ENCODE measurements at places on chromosomes 1 and 21.

- DNase-seq = no peak
These were observed 239.1 kb upstream of the SGIP1 start for GRCh38 chr1:66294707-66295370.

- no peak for DNase-seq
These were observed 1162.4 kb downstream of the BRINP3 start for GRCh38 chr1:189315035-189315901.

DNA sequence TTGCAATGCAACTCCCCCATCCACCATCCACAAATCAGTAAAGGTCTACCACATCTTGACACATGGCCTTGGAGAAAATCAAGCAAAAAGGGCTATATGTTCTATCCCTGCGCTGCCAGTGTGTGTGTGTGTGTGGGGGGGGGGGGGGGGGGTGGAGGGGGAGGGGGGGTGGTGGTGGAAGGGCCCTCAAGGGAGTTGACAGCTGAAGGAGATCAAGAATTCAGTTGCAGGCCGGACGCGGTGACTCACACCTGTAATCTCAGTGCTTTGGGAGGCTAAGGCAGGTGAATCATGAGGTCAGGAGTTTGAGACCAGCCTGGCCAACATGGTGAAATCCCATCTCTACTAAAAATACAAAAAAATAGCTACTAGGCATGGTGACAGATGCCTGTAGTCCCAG lies 37.6 kb upstream of the CLIC4 start:
- no peak for DNase-seq

GRCh38 chr1:66873111-66873510 lies 51.5 kb downstream of the DNAI4 start:
- no peak for DNase-seq

GRCh38 chr1:14441302-14441741 lies 157.2 kb upstream of the KAZN start:
- DNase-seq = no peak

- no peak for DNase-seq
These were observed 6.7 kb upstream of the TSEN15 start for GRCh38 chr1:184044603-184045376.

DNA sequence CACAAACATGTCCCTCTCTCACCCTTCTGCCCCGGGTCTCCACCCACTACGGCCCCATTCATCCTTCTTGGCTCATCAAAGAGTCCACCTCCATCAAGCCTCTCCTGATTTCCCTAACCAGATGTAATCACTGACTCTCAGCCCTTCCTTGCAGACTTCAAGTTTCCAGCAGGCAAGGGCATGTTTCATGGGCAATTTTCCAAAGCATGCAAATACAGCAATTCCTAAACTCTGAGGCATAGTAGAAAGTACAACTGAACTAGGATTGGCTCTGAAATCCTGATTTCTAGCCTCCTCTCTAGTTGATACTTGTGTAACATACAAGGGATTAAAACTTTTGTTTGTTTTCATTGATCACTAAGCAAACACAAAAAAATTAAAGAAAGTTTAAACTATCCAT lies 109.1 kb upstream of the GADD45A start:
- DNase-seq = no peak

- no peak for DNase-seq
These were observed 171.3 kb downstream of the RERE start for GRCh38 chr1:8646189-8646588.

- no peak for DNase-seq
These were observed 3.8 kb downstream of the NCSTN start for GRCh38 chr1:160346958-160347357.

GRCh38 chr1:147486876-147487656 lies 54.2 kb upstream of the BCL9 start:
- DNase-seq = no peak

DNA sequence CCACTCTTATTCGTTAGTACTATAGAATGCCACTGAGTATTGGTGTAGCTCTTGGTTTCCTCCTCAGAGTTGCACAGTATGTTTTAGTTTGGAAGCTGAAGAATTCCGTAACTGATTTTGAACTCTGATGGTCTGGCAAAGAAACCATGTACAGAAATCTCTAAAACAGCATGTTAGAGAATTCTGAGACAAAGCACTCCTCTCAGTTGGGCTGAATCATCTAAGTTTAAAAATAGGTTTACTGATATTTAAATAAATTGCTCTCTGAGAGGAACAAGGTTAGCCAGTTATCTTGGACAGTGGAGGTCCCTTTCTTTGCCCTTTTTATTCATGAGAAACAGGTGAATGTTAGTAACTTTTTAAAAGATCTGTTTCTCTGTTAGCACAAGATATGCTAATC lies 43.8 kb downstream of the NCF2 start:
- DNase-seq = no peak

DNA sequence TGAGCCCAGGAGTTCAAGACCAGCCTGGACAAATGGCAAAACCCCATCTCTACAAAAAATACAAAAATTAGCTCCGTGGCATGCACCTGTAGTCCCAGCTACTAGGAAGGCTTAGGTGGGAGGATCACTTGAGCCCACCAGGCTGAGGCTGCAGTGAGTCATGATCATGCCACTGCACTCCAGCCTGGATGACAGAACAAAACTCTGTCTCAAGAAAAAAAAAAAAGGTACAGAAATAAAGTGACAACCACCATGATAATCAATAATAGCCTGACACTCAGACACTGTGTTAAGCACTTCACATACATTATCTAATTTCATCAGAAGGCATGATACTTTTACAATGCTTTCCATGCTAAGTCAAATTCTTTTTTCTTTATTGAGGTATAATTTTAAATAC lies 53.1 kb downstream of the ST7L start:
- no peak for DNase-seq

DNA sequence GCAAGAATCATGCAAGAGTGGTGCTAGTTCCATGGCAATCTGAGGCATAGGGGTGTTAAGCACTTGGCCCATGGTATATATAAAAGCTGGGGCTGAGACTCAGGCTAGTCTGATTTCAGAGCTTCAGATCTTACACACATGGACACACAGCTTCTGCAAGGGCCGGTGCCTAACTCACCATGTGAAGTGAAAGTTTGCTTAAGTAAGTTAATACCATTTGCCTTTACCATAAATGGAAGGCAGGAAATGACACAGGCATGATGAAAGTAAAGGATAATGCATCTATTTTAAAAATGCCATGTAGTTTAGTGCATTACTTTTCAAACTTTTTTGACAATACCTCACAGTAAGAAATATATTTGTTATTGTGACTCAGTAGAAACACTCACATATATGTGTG lies 122.6 kb downstream of the KCNJ6 start:
- no peak for DNase-seq

GRCh38 chr1:152162792-152163463 lies 3.9 kb upstream of the RPTN start:
- DNase-seq = no peak

DNA sequence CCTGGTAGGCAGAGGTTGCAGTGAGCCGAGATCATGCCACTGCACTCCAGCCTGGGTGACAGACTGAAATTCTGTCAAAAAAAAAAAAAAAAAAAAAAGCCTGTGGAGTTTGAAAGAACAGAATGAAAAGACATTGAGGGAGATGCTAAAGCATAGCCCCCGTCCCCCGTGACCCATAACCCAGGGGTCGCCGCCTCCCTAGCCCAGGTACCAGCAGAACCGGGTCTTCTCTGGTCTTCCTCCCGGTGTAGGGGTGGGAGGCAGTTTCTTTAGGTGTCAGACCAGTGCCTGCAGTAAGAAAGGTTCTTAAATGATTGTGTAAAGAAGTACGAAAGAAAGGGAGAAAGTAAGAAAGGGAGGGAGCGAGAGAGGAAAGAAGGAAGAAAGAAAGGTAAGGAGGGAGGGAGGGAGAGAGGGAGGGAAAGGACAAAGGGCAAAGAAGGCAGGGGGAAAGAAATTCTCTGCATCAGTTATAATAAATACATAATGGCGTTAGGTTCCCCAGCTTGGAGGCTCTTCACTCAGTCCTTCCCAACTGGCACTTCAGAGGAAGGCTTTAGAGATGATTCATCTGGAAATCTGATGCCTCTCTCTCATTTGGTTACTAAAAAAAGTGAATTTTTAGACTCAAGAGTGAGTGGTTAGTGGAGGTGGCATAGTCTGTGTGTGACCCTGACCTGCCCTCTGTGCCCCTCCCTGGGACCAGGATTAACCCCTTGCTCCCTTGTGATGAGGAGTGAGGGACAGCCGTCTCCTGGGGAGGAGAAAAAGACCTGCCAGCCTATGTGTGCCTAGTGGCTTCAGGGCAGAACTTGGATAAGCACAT lies 1.1 kb downstream of the IL24 start:
- DNase-seq = no peak

GRCh38 chr1:207828046-207828445 lies 76.2 kb downstream of the CD46 start:
- no peak for DNase-seq

- DNase-seq = no peak
These were observed 25.8 kb upstream of the CCN1 start for GRCh38 chr1:85554630-85555327.

DNA sequence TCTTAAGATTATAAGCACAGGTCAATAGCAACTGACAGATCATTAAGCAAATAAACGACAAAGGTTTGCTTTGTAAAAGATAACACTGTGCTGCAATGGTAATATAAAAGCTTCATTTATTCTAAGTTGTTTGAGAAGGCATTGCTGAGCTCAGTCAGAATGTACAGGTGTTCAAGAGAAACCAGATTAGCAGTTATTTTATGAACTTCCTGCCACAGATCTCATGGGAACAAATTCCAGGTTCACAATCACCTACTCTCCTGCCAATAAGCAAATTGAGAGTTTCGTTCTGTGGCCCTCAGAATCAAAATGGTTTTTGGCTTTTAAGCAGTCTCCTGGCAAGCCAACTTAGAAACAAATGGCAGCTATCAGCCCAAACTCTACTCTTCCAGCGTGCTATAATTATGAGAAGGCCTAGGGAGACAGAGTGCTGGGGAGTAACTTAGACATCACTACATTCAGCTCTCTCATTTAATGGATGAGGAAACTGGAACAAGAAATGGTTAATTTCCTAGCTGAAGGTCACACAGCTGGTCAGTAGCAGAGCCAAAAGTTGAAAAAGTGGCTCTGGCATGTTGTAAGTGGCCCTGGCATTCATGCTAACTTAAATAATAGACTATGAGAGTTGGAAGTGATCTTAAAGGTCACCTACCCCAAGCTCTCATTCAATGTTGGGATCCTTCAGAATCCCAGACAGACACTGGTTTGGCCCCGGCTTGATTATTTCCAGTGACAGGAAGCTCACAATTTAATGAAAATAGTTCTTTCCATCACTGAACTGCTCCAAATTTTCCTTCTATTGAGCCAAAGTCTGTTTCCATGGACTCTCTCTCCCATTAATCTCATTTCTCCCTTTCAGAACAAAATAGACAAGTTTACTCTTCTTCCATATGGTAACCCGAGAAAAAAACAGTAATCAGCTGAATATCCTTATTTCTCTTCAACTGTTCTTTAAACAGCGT lies 82.6 kb upstream of the EDEM3 start:
- DNase-seq = no peak

- DNase-seq = no peak
These were observed 33.6 kb downstream of the AHDC1 start for GRCh38 chr1:27570356-27570755.

GRCh38 chr1:66505671-66506392 lies 28.1 kb upstream of the SGIP1 start:
- no peak for DNase-seq

GRCh38 chr21:18614303-18614702 lies 210.7 kb upstream of the TMPRSS15 start:
- DNase-seq = no peak

GRCh38 chr1:53116933-53117600 lies 25.4 kb downstream of the SLC1A7 start:
- DNase-seq = no peak

GRCh38 chr1:236168716-236169429 lies 26.5 kb downstream of the GPR137B start:
- no peak for DNase-seq

- no peak for DNase-seq
These were observed 41.4 kb downstream of the ACOT7 start for GRCh38 chr1:6352138-6352563.

DNA sequence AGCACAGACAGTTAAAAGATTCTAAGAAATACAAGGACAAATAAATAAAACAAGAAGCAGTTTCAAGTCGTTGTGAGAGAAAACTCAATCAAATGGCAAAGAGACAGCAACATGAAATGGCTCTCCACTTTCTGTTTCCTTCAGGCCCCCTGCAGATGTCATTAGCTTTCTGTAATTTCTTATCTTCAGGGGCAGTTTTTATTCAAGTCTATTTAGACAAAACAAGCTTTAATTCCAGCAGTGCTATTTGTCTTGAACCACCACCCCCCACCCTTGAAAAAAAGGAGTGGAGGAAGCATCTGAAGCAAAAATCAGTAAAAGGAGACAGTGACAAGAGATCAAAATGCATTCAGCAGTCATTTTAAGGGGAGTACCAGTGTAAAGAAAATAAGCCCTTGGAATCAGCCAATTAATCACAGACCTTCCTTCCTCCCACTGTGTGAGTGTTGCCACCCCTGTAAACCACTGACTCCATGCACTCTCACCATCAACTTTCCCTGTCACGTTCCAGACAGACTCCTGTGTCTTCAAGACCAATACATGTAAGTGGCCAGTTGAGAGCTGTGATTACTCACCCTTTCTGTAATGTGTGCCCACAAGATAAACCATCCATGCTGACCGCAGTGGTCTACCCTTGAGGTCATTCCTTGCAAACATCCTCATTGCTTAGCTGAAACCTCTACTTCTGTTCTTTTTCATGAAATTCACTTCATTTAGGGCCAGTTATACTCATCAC lies 136.1 kb upstream of the HOOK1 start:
- no peak for DNase-seq

DNA sequence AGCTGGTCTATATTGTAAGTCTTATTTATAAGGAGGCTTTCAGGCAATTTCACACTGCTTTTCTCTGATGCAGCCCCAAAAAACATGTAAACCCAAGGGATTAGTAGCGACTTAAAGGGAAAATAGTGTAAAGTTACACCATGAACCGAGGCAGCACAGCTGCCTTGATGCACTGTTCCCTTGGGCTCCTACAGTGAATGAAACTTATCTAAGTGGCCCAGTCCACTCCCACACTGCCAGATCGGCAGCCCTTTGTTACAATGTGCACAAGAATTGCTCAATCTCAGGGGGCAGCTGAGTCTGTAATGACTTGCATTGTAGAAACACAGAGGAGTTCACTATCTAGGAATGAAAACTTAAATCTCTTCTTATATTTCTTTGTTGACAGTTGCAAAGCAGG lies 120.8 kb upstream of the ADGRL2 start:
- no peak for DNase-seq
